ENCODE measurements at places on chromosomes 2 and 18.

GRCh38 chr2:181648478-181649155 lies 8.3 kb downstream of the CERKL start:
- ATAC-seq: no peak

DNA sequence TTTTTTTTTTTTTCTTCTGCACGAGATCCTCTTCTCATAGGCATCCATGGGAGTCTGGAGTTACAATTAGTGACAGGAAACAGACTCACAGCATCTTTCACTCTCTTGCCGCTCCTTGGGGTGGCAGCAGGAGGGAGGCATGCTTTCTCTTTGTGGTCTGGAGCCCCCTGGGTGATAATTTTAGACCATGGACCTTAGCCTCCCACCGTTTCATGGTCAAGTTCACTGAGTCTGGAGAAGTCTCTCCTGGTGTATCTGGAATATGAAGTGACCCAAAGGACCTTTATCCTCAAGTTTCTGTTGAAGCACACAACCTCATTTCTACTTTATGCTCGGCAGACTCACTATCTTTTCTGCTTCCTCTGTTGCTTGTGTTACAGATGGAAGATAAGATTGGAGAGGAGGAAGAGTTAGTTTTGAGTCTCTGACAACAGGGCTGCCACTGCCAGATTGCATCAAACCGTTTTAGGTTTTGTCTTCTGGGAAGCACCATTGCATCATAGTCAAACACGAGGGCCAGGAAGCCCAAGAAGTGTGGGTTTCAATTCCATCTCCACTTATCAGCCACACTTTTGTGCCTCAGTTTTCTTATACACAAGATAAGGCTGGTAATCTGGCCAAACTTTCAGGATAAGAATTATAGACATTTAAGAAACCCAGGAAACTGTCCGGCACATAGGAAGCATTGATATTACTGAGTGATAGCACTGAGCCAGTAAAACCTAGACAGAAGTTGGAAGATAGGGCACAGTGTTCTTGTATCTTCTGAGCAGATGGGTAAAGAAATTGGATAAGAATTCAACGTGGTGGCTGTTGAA lies 62.3 kb downstream of the ADCYAP1 start:
- ATAC-seq: no peak

DNA sequence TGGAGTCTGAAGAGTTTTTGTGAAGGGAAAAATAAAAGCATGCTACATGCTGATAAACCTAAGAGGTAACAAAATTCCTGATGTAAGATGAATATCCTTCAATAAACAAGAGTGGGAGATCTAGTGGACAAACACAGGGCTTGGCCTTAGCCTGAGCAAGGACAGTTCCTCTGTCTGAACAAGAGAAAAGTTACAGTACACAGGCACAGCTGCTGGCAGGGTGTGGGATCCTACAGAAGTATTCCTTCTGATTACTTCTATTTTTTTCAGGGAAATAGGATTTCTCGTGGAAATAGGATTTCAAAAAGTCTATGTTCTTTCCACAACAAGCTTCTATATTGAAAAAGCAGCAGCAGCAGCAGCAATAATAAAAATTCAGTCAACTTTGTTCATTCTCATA lies 54.1 kb downstream of the NBAS start:
- ATAC-seq: no peak

DNA sequence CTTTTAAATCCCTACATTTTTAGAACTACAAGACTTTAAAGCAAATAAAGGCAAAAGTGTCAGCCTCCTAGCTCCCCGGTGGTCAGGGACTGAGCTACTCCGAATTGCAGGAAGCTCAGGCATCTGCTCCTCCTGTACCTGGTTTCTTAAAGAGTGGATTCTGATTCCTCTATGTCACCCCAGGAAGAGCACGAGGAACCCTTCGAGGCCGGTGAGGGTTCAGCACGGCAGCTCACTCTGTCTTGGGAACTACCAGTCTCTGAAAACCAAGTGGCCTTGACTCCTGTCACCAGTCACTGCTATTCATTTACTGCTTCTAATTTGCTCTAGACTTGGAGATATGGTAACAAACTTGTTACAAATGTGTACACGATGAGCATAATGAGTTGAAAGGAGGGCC lies 2.3 kb downstream of the PER2 start:
- ATAC-seq: no peak

- peak; percentile 24 for ATAC-seq
Measured at GRCh38 chr2:156436497-156437085, 412 bp downstream of the GPD2 start.

- no peak for ATAC-seq
Measured at GRCh38 chr18:10563886-10564285, 38.1 kb downstream of the NAPG start.

Measured in motor neuron (in vitro differentiated cells).